ENCODE measurements at places on chromosomes 6 and 20.

DNA sequence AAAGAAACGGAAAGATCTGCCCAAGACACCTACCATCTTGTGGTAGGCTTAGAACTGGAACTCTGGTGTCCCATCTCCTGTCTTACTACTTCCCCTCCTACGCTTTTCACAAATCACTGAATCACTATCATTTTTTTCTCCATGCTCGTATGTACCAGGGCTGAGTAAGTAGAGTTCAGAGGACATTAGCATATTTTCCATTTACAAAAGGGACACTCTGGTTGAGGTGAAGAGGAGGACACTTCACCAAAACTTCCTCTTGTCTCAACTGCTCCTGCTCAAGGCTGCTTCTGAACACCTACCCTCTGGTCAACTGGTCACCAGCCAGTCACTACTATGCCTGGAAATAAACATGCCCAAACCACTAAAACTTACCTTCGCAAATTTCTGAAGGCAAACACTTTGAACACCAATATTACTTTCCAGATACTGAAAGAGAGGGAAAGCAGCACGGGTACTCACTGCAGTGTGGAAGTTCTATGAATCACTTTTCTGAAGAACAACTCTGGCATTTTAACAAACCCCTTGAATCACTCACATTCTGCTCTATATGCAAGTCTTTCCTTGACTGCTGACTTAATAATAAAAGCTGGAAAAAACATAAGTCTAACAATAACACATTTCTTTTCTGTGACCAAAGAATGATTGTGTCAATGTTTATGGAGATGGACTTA lies 123.3 kb downstream of the INSM1 start:
- H3K27ac ChIP-seq, result no peak overlapping the region
- H3K4me1 ChIP-seq, result no peaks in the 10 kb centered on the region
- H3K27me3 ChIP-seq, result no peaks in the 10 kb centered on the region
- peaks cover 23% of the 10 kb centered on the region for H3K36me3 ChIP-seq

DNA sequence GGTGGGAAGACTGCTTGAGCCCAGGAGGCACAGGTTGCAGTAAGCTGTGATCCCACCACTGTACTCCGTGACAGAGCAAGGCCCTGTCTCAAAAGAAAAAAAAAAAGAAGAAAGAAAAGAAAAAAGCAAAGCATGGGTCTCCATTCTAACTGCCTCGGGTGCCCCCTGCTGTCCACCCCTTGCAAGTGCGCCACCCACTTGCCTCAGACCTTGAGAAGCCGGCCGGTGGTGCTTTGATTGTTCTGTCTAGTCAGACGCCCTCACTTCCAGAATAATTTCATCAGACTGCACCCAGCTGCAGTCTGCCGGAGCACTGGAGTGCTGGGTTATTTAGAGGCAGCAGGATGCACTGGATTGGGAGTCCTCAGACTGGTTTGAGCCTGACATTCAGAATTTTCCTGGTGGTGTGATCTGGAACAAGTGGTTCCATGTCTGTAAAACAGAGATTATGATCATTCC lies 17.6 kb upstream of the TM9SF4 start:
- no peaks in the 10 kb centered on the region for H3K27me3 ChIP-seq
- H3K4me3 ChIP-seq, result no peak overlapping the region
- no peak overlapping the region for H3K27ac ChIP-seq
- H3K36me3 ChIP-seq, result no peaks in the 10 kb centered on the region

- no peaks in the 10 kb centered on the region for H3K4me1 ChIP-seq
- no peak overlapping the region for H3K4me3 ChIP-seq
- H3K36me3 ChIP-seq, result no peaks in the 10 kb centered on the region
- DNase-seq, result no peak
- H3K27ac ChIP-seq, result no peak overlapping the region
Measured at GRCh38 chr6:118335325-118335816, 212.7 kb upstream of the PLN start.

DNA sequence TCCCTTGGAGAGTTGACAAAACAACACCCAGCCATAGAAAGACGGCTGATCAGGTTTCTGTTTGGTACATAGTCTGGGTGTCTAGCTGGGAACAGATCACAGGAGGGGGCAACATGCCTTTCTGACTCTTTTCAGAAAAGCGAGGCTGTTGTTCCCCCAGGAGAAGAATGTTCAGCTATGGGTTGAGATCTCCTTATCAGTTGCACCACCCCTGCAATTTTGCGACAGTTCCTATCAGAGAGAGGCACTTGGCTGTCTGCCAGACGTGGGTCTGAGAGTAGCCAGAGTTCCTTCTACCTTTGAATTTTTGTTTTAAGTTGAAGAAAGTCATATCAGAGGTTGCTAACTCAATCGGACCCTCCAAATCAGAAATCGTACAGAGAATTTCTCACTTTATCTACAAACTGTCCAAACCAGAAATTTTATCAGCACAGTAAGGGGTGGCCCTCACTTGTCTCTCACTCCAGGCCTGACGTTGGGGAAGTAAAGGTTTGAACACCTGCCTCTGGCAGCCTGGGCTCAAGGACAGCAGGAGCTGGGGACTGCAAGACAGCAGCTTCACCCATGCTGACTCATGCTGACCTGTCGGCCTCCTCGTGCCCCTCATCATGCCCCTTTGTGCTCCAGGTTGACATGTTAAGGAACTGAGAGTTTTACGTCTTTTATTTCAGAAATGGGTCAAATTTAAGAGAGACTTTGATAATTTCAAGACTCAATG lies 42.3 kb downstream of the TMC2 start:
- no peak overlapping the region for H3K27ac ChIP-seq
- no peak overlapping the region for H3K4me3 ChIP-seq
- DNase-seq, result peak; percentile 17
- no peaks in the 10 kb centered on the region for H3K36me3 ChIP-seq

DNA sequence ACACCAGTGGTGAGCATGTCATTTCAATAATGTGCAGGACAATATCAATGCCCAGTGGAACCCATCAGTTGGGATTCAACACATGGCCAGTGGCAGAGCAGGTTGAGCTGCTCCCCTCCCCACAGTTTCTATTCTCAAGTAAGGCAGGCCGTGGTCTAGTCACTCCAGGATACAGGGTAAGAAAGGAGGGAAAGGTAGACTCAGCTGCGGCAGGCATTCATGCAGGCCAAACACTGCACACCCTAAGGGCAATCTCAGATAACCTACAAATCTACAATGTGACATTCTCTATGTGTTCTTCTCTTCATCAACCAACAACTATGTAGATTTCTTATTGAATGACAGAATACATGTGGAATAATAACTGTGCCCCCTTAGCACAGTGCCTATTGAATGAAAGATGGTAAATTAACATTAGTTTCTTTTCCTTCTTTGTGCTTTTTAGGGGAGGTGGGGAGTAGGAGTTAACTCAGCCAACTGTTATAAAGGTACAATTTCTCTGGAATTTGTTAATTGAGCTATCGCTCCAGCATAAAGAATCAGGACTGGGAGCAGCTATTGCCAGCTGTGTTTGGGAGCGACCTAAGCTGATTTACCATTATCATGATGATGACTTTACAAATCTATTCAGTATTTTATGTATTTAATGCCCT lies 89.7 kb downstream of the FAM50B start:
- H3K4me1 ChIP-seq, result no peaks in the 10 kb centered on the region
- no peak overlapping the region for H3K4me3 ChIP-seq
- no peaks in the 10 kb centered on the region for H3K27me3 ChIP-seq
- DNase-seq, result no peak
- H3K36me3 ChIP-seq, result no peaks in the 10 kb centered on the region

DNA sequence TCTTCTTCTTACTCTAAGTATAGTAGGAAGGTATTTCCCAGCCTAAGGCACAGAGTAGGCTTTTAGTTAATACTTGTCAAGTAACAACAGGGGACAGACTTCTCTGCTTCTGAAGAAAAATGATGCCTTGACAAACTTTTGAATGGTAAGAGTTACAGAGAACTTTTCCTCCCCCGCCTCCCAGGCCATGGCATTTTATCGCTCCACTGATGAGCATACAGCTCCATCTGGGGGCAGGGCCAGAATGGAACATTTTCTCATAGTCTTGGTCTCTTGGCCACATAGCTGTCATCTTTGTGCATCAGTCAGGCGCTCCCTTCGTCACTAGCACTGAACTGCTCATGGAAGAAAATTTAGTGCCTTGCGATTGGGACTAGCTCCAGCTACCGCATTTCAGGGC lies 1066.8 kb upstream of the CITED2 start:
- no peaks in the 10 kb centered on the region for H3K27me3 ChIP-seq
- DNase-seq, result peak; percentile 84
- peaks cover 8% of the 10 kb centered on the region for H3K4me1 ChIP-seq
- H3K36me3 ChIP-seq, result no peaks in the 10 kb centered on the region
- H3K4me3 ChIP-seq, result no peak overlapping the region

GRCh38 chr6:112016320-112016719 lies 37.6 kb upstream of the CCN6 start:
- H3K27ac ChIP-seq, result no peak overlapping the region
- no peaks in the 10 kb centered on the region for H3K36me3 ChIP-seq
- no peaks in the 10 kb centered on the region for H3K27me3 ChIP-seq
- no peak for DNase-seq

- H3K27me3 ChIP-seq, result no peaks in the 10 kb centered on the region
- no peaks in the 10 kb centered on the region for H3K36me3 ChIP-seq
Measured at GRCh38 chr6:56686429-56686828, 43.7 kb upstream of the DST start.

GRCh38 chr6:169499848-169500247 lies 202.0 kb downstream of the WDR27 start:
- H3K4me1 ChIP-seq, result no peaks in the 10 kb centered on the region
- H3K36me3 ChIP-seq, result no peaks in the 10 kb centered on the region
- H3K4me3 ChIP-seq, result no peak overlapping the region
- no peaks in the 10 kb centered on the region for H3K27me3 ChIP-seq
- no peak for DNase-seq
- no peak overlapping the region for H3K27ac ChIP-seq

DNA sequence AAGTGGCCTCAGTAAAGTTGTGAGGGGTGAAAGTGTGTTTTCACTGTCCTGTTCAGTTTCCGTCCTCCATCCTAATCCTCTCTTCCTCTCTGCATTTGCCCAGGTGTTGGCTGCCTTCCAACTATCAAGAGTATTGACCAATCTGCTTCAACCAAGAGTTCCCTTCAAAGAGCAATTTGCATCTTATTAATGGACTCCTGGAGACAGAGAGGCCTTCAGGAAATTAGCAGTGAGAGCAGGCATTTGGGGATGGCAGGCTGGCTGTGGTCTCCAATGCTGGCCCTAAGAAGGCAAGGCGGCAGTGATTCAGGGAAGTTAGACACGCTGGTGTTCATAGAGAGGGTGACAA lies 77.2 kb downstream of the GPR6 start:
- no peak for DNase-seq
- H3K4me3 ChIP-seq, result no peak overlapping the region
- no peak overlapping the region for H3K27ac ChIP-seq
- H3K27me3 ChIP-seq, result no peaks in the 10 kb centered on the region

- no peak overlapping the region for H3K4me3 ChIP-seq
- no peak overlapping the region for H3K27ac ChIP-seq
- no peaks in the 10 kb centered on the region for H3K4me1 ChIP-seq
- DNase-seq, result no peak
- no peaks in the 10 kb centered on the region for H3K27me3 ChIP-seq
Measured at GRCh38 chr6:150830439-150831165, 34.9 kb upstream of the MTHFD1L start.

- H3K27me3 ChIP-seq, result no peaks in the 10 kb centered on the region
- peaks cover 82% of the 10 kb centered on the region for H3K4me1 ChIP-seq
- peak overlapping the region; percentile 62 for H3K27ac ChIP-seq
- DNase-seq, result no peak
Measured at GRCh38 chr20:36854348-36855240, 21.3 kb upstream of the TLDC2 start.

DNA sequence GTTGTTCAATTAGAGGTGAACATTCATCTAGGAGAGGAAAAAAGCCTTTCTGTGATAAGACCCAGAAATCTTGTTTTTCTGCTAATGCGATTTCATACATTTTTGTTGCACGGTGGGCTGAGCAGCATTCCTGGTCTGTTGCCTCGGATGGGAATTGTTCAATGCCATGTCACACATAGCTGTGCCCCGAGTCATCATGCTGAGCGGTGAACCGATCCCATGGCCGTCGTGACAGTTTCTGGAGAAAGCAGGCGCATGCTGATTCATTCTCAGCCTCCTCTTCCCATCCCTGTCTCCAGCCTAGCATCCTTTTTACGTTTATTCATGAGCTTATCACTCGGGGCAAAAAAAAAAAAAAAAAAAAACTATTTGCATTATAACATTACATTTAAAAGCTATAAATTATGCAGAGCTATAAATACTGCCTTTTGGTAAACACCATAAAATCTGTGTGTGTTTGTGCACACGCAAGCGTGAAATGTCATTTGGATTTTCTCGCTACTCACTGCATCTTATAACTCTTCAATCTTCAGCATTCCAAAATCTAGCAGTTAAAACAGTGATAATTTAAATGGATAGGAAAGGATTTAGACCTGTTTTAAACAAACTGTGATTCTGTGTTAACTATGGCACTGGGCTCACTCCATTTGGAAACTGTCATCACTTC lies 58.9 kb upstream of the IFNGR1 start:
- no peak overlapping the region for H3K27ac ChIP-seq
- H3K4me1 ChIP-seq, result no peaks in the 10 kb centered on the region
- H3K4me3 ChIP-seq, result no peak overlapping the region
- peak; percentile 19 for DNase-seq
- no peaks in the 10 kb centered on the region for H3K27me3 ChIP-seq

GRCh38 chr6:130655586-130655985 lies 171.6 kb upstream of the SMLR1 start:
- no peak for DNase-seq
- H3K27me3 ChIP-seq, result no peaks in the 10 kb centered on the region

GRCh38 chr6:35541836-35542235 lies 29.1 kb upstream of the TULP1 start:
- peaks cover 6% of the 10 kb centered on the region for H3K4me1 ChIP-seq
- DNase-seq, result no peak
- H3K4me3 ChIP-seq, result no peak overlapping the region
- peak overlapping the region; percentile 15 for H3K27ac ChIP-seq
- no peaks in the 10 kb centered on the region for H3K36me3 ChIP-seq

- H3K27ac ChIP-seq, result no peak overlapping the region
- DNase-seq, result no peak
- no peaks in the 10 kb centered on the region for H3K27me3 ChIP-seq
- H3K4me1 ChIP-seq, result no peaks in the 10 kb centered on the region
- H3K4me3 ChIP-seq, result no peak overlapping the region
Measured at GRCh38 chr20:58088625-58089024, 139.8 kb downstream of the ANKRD60 start.
